ENCODE measurements at places on chromosomes 5 and 9.
A peak's percentile ranks its signal among the peaks of the same experiment; 100 is the strongest.

- DNase-seq, result no peak
Measured at GRCh38 chr9:119955276-119955675, 586.0 kb upstream of the BRINP1 start.

GRCh38 chr9:120915854-120916470 is 10.6 kb downstream of the TRAF1 start:
- DNase-seq, result peak; percentile 61

GRCh38 chr9:89664896-89665329 is 60.1 kb downstream of the GADD45G start:
- no peak for DNase-seq

GRCh38 chr5:66830636-66831035 is 234.4 kb downstream of the MAST4 start:
- DNase-seq, result no peak

DNA sequence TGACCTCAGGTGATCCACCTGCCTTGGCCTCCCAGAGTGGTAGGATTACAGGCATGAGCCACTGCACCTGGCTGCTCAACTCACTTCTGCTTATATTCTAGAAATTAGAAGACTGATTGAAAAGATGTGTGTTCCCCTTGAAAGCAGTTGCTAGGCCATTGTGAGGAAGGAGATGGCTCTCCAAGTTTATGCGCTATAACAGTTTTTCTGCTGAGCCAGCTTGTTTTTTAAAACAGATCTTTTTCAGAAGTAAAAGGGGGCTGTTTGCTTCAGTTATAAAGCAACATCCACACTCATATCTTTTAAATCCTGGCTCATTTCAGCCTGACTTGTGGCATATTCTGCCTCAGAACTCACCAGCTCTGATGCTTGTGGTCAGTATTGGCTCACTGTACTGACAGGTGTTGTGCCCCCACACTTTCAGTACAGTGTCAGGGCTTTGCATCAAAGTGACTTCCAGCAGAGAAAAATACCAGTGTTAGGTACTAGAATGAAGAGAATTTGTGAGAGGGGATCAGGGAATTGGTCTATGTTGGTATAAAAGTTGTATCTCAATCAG is 49.4 kb downstream of the NUP214 start:
- DNase-seq, result no peak

DNA sequence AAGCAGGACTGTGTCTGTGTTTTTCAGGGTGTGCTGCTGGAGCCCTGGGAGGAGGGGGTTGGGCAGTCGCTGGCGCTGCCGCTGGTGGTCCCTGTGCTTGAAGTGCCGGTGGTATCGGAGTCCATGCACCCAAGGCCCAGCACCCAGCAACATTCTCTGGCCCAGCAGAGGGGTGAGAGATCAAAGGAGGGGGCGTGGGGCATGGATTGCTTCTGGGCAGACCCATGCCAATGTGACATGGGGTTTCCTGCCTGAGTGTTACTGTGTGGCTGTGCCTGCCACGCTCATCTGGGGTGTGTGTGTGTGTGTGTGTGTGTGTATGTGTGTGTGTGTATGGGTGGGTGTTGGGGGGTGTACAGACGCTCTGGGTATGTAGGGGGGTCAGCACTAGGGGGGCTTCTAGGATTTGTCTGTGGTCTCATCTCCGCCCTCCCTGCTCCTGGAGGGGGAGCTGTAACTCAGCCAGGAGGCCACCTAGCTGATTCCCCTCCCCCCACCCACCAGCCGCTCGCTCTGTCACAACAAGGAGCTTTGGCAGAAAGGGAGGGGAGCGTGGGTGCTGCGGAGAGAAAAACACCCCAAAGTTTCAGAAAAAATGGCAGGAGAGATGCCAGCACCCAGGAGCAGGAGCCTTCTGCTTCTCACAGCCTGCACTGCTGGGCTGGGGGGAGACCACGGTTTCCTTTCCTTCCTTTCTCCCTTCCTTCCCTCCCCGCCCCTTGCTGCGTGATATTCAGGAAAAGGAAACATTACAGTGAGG is 35.9 kb upstream of the HSPA9 start:
- peak; percentile 30 for DNase-seq

DNA sequence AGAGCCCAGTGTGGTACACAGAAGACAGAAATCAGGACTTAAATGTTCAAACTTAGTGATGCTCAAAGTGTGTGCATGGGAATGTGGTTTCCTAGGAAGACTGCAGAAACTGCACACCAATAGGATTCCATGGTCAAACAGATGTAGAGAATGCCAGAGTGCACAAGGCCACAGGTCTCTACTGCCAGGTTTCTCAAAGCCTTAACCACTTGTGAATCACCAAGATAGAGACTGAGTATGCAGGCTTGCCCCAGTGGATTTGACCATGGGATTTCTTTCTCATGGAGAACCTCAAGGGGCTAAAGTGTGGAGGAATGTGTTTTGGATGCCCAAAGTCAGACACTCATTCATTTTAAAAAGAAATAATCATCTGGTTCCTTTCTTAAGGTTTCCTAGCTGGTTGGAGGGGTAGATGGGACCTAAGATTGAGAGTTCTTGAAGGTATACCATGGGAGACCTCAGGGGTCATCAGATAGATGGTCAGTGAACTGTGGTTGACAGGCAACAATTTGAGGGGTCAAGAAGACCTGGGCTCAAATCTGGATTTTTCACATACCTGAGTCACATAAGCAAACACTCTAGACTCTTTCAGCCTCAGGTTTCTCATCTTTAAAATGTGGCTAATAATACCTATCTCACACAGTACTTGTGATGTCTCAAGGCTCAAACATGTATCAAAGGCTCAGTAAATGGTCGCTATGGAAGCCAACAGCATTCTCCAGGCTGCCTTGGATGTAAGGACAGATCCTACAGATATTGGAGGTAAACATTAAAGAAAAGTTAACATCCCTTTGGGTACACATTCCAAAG is 81.1 kb downstream of the BOD1 start:
- DNase-seq, result no peak

DNA sequence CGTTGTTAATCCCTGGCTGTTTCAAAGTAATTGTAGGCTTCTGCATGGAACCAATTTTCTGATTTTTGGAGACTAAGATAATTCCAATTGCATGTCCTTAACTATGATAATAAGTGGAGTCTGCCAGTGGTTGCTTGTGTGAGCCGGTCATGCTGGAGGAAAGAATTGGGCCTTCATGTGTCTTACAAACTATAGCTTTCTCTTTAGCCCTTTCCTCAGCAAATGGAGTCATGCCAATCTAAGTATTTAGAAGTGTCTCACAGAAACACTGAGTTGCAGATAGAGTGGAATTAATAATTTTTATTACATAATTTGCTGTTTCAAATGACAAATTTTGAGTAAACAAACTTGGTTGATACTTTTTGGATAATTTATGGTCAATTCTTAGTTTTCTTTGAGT is 200.4 kb downstream of the FBXL7 start:
- DNase-seq, result no peak

DNA sequence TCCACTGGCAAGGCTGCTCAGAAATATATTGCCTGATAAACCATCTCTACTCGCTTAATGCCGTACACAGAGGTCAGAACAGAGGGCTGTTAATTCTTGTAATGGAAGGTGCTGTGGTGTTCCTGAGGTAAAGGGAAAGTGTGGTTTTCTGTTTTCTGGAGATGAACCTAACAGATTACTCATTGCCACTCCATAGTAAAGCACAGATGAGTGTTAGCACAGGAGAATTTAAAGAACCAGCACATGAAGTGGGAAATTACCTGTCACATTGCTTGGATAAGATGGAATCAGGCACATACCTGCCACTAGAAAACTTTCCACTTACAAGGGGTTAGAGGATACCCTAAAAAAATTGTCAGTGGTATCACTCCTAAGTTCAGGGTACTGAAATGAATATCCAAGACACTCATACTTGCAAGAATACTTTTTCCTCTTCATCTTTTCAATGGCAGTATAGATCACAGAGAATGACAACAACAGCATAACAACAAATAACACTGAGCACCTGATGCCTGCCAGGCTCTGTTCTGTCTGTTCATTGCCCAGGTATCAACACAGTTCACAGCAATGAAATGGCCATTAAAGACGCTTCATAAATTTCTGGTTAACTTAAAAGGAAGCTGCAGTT is 152.9 kb upstream of the GNA14 start:
- no peak for DNase-seq

DNA sequence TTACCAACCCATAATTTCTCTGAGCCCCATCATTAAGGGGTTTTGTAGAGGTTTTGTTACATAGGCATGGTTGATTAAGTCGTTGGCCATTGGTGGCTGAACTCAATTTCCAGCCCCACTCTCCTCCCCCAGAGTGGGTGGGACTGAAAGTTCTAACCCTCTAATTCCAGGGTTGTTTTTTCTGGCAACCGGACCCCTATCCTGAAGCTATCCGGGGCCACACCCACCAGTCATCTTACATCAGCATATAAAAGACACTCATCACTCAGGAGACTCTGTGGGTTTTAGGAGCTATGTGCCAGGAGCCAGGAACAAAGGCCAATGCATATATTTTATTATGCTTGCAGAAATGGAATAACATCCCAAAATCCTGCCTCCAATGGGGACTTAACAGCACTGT is 186.0 kb downstream of the NXNL2 start:
- no peak for DNase-seq

DNA sequence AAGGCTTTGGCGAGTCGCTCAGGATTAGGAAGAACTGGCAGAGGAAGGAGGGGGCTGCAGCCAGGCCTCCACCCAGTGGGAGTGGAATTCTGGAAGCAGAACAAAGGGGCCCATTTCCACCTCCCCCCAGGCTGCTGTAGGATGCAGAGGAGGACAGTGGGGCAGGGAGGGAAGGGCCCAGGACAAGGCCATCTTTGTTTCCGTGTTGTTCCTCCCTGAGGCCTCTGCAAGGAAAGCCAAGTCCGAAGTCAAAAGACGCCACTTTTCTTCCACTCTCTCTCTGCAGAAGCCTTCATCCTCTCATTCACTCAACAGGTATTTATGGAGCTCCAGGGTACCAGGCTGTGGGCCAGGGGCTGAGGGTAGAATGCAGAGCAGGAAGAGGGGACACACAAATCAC is 70.7 kb downstream of the ENTREP1 start:
- DNase-seq, result no peak

DNA sequence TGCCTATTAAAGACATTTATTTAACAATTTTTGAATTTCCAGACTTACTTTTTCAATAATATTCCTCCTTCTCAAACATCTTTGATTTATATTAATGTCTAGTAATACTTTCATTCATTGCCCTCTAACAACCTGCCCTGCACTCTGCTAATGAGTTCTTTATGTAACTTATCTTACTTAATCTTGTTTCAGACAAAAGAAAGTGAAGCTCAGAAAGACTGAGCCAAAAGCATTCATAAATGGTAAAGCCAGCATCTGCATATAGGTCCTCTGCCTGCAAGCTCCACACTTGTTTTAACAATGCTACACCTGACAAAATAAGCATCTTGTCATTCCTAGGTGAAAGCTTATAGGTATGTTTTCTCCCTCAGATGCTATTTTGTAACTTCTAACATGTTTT is 2.4 kb upstream of the TNPO1 start:
- no peak for DNase-seq

DNA sequence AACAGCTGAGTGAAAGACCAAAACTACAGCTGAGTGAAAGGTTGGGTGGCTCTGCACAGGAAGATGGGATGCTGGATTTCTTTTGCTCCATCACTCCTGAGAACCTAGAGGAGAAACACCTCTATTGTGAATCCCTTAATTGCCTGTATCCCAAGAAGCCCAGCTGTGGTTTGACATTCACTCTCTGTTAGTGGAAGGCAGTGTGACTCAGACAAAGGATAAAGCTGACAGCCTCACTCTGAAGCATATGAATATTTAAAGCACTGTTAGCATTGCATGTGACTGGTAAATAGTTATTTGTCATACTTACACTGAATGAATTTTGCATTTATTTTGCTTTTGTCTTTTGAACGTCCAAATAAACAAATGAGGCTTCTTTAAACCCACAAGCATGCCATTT is 367.1 kb upstream of the RIOK2 start:
- DNase-seq, result peak; percentile 33

- DNase-seq, result no peak
Measured at GRCh38 chr5:14551211-14551610, 30.4 kb upstream of the OTULINL start.

- peak; percentile 69 for DNase-seq
Measured at GRCh38 chr5:151093476-151093889, 12.6 kb upstream of the TNIP1 start.

GRCh38 chr5:158461240-158461854 is 602.4 kb upstream of the CLINT1 start:
- DNase-seq, result no peak

DNA sequence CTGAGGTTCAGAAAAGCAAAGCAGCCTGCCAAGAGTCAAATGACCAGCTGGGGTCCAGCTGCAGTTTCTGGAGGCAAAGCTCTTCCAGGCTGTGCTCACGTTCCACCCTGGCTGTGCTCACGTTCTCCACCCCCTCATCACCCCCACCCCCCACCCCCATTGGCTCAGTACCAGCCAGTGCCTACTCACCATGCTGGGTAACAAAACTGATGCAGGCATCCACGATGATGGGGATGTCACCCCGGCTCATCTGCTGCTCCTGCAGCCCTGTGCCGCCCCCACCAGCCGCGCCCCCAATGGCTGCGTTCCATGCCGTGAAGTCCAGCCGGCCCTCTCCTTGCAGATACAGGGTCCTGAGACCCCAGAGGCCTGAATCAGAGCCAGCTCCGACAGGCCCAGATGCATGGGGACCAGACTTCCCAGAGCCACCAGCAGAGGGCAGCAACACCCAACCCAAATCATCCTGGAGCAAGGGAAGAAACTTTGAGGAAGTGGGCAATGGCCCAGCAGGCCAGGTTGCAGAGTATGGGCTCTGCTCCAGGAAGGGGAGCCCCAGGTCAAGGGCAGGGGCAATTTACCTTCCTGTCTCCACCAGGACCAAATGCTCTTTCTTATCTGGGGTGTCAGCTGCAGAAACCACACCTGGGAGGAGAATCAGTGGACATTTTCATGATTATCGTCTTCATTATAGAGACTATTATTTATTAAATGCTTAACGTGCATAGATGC is 13.7 kb upstream of the FCHSD1 start:
- peak; percentile 85 for DNase-seq

DNA sequence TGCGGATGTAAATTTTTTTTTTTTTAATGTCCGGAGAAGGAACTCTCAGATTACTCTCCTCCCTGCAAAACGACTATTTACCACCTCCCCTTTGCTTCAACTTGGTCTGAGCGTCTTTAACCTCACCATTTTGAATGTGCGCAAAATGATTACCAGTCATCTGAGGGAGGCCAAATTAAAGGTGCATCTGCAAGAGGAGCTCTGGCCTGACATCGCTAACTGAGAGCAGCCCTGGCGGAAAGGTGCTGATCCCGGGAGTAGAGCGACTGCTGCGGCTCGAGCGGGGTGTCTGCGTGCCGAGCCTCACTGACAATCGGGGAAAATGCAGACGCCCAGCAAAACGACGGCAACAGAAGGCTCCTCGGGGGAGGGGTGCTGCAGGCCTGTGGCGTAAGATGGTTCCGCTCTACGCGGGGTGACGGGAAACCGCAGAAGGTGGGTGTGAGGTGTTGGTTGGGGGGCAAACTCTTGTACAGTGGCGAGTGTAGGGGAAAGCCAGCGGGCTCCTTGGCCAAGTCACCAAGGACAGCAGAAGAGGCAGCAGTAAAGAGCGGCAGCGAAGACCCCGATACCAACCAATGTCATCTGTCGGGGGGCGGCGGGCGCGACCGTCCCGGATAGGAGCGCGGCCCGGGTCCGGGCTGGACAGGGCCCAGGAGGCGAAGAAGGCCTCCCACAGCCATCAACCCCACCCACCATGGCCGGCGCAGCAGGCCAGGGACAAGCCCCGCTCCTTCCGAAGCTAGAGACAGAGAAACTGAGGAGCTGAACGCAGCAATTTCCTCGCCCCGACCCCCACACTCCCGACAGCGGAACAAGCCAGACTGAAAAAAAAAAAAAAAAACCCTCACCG is 557 bp downstream of the PJA2 start:
- DNase-seq, result peak; percentile 88
